Panc1 (cell line): ENCODE measurements at places on chromosomes 1 and 21. TPM values are rescaled to one million over a fixed set of nuclear protein-coding genes. Genes with fewer than 3 reads are reported as not detected.

DNA sequence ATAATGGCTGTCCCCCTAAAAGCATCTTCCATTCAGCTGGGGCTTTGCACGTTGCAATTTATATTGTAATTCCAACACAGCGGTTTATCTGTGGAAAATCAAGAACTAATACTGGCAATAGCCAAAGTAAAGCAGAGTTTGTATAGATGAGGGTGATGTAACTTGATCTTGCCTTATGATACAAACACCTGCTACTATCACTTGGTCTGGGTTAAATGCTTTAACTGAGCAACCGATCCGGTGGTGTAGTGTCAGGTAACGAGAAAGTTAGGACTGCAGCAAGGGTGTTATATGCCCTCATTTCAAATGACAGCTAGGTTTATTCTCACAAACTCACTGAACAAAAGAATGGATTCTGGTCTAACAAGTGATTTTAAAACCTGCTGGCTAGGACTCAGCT is 47.3 kb upstream of the PLPPR4 start:
- no peak for DNase-seq

- DNase-seq = no peak
Measured at GRCh38 chr21:31132574-31133242, 94.4 kb upstream of the KRTAP19-8 start.

DNA sequence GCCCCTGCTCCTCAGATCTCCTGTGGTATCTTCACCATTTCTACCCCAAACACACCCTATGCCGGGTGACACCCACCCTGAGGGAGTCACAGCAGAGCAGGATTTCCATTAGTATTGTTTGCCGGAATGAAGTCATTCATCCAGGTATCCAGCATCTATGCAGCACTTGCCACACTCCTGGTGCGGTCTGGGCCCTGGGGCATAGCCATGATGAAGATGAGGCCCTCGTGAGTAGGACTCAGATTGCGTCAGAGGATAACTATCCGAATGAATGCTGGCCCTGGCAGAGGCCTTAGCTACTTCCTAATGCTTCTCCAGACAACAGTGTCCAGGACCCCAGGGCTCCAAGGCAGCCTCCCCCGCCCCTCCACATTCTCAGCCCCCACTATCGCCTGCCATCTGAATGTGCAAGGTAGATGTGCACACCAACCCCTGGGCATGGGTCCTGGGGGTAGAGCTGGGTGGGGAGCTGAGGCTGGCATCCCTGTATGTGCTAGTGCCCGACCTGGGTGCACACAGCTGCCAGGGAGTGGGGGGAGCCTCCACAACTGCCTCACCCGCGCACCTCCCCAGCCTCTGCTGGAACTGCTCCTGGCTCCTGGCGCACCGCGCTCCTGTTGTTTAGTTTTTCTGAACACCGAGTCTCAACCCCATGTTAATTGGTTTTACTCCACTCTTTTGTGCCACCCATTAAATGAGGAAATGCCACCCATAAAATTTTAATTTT is 25.5 kb upstream of the ZC3H12A start:
- no peak for DNase-seq

COL24A1 gene
- total RNA-seq = 0.08 TPM

GOLPH3L gene
- 19.6 TPM for total RNA-seq

DNA sequence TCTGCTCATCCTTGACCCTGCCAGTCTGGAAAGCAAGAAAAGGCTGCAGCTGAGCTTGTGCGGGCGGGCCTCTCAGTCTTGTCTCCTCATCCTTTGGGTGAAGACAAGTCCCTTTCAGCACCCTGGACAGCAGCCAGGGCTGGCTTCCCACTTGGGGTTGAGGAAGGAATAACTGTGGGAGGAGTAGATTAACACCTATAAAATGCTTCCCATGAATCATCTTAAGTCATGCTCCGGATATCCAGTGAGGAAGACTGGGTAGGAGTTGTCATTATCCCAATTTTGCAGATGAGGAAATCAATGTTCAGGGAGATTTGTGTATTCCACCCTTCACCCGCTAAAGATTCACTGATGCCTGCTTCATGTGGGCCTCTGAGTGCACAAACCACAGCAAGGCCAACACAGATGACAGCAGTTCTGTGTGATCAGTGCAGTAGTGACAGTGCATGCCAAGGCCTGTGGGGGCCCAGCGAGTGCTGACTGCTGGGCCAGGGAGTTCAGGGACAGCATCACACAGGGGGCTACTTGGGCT is 20.1 kb upstream of the COL16A1 start:
- DNase-seq = no peak

OPRD1 gene
- total RNA-seq = 5.4 TPM

DOP1B gene
- total RNA-seq = 31.0 TPM

DNA sequence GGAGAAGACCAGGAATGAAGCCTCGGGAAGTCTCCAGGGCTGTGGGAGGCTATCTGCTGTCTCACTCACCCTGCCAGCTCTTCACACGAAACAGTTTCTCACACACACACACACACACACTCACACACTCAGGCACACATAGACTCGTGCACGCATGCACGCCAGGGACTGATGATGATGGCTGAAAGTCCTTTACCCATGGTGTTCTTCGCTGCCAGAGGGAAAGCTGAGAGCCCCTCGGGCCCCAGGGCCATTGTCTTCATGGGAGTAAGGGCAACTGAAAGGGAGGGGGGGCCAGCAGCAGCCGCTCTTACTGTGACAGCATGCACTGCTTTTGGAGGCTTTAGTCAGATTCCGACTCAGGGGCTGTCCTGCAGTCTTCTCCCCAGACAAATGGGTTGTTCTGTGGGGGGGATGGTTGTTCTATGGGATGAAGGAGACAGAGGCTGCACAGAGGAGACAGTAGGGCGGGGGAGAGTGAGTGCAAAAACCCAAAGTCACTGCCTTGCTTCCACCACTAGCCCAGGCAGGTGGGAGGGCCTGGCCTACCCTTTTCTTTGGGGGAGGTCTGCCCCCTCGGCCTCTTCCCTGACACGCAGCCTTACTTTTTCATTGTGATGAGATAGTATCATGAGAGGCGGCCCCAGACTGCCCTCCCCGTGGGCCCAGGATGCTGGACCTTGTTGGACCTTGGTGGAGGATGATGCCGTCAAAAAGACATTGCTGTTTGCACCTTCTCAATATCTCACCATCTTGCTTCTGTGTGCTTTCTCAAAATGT is 29.0 kb downstream of the STUM start:
- no peak for DNase-seq

DNA sequence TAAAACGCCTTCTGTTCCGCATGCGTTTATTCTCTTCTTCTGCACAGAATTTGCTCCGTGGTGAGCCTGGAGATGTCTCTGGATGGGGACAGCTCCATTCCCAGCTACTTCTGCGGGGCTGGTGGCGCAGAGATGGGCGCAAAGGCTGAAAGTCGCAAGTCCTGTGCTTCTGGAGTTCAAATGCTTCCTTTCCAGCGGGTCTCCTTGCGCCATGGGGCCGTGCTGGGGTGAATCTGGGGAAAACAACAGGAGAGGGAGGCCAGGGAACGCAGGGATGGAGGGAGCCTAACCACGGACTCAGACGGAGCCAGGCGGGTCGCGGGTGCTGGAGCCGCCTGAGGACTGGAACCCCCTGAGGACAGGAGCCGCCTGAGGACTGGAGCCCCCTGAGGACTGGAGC is 2.9 kb upstream of the OR2T12 start:
- DNase-seq = no peak

GRCh38 chr1:205046870-205047269 is 3.9 kb downstream of the CNTN2 start:
- DNase-seq = no peak

DNA sequence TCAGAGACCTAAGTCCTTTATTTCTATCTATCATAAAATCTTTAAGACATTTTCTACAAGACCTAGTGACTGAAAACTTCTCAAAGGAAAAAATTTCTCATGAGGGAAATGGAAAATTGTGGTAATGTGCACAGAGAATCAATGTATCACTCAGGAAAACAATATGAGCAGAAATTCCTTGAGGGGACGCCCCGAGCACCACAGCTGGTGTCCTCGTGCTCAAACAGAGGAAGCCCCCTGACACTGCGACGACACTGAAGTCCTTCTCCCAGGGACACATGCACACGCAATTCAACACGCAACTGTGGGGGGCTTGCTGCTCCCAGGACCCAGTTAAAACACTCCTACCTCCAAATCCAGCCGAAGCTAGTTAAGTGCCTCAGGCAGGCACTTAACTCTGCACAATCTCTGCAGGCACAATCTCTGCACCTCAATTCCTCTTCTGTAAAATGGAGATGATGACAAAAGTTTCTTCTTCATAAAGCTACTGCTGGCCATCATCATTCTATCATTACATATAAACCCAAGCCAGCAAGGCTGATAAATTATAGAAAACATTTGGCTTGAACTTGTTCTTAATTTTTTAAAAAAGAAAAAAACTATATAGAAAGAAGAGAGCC is 16.0 kb downstream of the ZBTB17 start:
- no peak for DNase-seq

GRCh38 chr21:43849532-43850299 is 15.3 kb upstream of the AGPAT3 start:
- no peak for DNase-seq

DNA sequence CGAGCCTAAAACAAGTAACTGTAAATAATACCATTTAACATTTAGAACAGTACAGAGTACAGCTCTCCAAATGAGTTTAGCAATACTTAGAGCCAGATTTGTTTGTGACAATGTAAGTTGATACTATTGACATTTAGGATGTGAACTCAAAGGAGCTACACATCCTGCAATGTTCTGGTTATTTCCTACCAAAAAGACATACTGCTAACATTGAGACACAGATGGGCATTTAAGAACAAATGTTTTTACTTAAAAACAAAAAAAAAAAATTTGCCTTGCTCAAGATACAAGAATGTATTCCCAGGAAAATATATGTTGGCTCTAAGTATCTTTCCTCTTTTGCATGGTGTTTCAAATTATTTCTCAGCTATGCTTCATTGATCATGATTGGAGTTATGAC is 1464.8 kb upstream of the PRMT6 start:
- DNase-seq = no peak

CIART gene
- 3.4 TPM for total RNA-seq

DNA sequence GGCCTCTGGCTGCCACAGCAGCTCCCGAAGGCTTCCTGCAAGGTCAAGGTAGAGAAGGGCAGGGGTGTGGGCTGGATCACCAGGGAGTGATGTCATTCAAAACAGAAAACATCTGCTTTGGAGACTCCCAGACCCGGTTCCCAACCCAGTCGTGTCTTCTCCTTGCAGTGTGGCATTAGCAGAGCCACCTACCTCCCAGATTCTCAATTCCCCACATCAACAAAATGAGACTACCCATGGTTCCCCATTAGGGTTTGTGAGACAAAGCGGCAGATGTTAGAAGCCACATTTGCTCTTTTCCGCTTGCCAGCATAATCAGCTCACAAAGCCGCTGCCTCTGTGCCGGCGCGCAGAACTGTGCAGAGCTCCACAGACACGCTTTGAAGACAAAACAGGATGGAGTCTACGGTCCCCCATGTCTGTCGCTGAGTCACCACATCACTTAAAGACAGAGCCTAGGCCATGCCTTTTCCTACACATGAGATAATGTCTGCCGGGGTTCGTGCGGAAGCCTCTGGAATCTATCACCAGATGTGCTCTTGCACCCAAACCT is 12.5 kb downstream of the KIF17 start:
- no peak for DNase-seq

- DNase-seq = no peak
Measured at GRCh38 chr1:12179111-12179519, 12.3 kb downstream of the TNFRSF1B start.

ISG15 gene
- 102 TPM for total RNA-seq

GRCh38 chr21:42313501-42313969 is 1.7 kb downstream of the TFF3 start:
- DNase-seq = no peak

- DNase-seq = no peak
Measured at GRCh38 chr1:174274452-174274851, 115.1 kb downstream of the RABGAP1L start.

DNA sequence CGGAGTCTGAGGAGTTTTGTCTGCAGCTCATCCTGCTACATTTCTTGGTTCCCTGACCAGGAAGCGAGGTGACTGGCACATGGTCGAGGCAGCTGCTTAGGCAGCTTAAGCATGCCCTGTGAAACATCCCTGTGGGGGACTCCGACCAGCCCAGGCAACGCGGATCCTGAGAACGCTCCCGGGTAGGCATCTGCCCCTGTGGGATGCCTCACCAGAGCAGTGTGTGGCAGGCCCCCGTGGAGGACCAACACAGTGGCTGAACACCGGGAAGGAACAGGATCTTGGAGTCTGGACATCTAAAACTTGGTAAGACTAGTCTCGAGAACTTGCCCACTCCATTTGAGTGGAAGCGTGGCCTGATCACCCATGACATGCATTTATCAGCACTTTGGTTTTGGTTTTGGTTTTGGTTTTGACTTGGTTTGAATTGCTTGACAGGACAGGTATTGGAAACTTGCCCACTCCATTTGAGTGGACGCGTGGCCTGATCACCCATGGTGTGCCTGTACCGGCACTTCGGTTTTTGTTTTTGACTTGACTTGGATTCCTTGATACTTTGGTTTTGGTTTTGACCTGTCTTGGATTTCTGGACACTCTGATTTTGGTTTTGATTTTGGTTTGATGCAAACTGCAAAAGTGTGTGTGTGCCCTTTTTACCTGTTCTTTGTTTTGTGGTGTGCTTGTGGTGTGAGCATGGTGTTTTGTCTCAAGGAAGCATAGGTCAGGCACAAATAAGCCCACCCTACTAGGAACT is 12.2 kb upstream of the NEK2 start:
- DNase-seq = no peak

PROK1 gene
- total RNA-seq = not detected

- DNase-seq = no peak
Measured at GRCh38 chr1:33372677-33373076, 51.8 kb upstream of the A3GALT2 start.

GMEB1 gene
- total RNA-seq = 13.8 TPM

- DNase-seq = no peak
Measured at GRCh38 chr1:65069011-65069565, 78.9 kb upstream of the AK4 start.

NCF2 gene
- 0.10 TPM for total RNA-seq

ZMYND12 gene
- total RNA-seq = 0.57 TPM

GJA5 gene
- not detected for total RNA-seq

MYOM3 gene
- total RNA-seq = 0.05 TPM

DNA sequence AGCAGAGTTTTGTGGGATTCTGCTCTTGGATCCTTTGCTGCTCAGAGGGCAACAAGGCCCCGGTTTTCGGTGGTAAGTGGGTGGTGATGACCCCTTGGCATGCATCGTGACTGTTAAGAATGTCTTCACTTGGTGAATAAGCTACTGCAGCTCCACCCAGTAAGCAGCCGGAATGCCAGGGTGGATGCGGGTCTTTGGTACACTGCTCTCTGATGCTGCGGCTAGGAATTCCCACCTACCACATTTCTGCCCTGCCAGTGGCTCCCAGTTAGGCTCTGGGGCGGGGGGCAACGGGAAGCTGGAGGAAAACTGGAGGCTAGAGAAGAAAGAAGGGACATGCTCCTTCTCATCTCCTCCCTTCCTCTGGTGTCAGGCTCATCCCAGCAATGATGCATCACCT is 180.4 kb upstream of the GALNT2 start:
- DNase-seq = no peak
